Muscle of leg (tissue), 16 donors: ENCODE measurements at places on chromosomes 3 and 15. TPM values are rescaled to one million over a fixed set of nuclear protein-coding genes. Genes with fewer than 3 reads are reported as not detected.
A peak's percentile ranks its signal among the peaks of the same experiment; 100 is the strongest.

DNA sequence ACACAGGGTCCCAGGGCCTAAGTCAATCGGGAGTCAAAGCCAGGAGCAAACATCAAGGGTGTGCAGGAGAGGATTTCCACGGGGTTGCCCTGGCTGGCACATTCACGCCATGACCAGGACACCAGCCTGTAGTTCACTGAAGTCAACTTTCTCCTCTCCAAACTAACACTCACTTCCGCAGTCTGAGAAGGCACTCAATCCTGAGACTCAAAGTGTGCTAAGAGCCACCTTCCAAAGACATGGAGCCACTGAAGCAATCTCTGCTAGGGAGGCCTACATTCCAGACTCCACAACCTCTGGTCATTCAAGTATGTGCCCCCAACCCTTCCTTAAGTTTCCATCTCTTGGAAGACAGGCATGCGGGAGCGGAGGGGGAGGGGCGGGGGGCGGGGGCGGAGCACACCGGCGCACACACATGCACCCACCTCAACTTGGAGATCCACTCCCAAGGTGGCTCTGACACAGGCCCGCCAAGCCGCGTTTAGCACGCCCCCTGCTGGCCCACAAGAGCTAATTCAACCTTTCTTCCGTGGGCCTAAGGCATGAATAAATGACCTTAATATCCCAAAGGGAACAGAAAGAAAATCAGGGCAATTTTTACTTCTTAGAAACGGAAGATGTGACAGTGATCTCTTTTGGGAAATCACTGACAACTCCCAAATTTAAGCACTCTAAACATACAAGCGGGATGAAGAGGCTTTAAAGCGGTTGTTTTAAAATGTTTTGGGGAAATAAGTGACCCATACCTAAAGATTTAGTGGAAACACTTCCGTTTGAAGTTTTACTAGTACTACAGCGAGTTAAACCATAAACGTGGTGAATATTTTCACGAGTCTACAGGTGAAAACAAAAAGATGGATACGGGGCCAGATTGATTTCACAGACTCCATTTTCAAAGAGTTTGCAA, 162.5 kb upstream of the CHRNA7 start:
- peaks cover 8% of the 10 kb centered on the region for H3K4me1 ChIP-seq
- peaks cover 15% of the 10 kb centered on the region for H3K27me3 ChIP-seq
- no peaks in the 10 kb centered on the region for H3K36me3 ChIP-seq
- peak; percentile 23 for DNase-seq
- no peak overlapping the region for H3K4me3 ChIP-seq

DNA sequence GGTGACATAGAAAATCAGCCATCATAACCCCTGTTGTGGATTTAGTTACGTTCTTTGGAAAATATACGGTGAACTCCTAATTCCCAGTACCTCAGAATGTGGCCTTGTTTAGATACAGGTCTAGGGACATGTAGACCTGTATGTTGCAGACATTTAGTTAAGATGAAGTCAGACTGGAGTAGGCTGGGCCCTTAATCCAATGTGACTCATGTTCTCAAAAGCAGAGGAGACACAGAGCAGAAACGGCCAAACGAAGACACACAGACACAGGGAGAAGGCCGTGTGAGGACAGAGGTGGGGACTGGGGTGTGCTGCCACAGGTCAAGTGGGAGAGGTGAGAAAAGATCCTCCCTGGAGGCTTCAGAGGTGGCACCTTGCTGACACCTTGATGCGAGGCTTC, 119.0 kb upstream of the PROK2 start:
- no peak overlapping the region for H3K4me3 ChIP-seq
- peaks cover 12% of the 10 kb centered on the region for H3K4me1 ChIP-seq
- H3K27me3 ChIP-seq, result peaks cover 8% of the 10 kb centered on the region
- no peaks in the 10 kb centered on the region for H3K36me3 ChIP-seq
- DNase-seq, result no peak

- no peak overlapping the region for H3K4me3 ChIP-seq
- no peaks in the 10 kb centered on the region for H3K36me3 ChIP-seq
- H3K4me1 ChIP-seq, result peaks cover 15% of the 10 kb centered on the region
- H3K27ac ChIP-seq, result peak overlapping the region; percentile 95
Measured at GRCh38 chr3:171811913-171812335, 1.6 kb upstream of the PLD1 start.

DNA sequence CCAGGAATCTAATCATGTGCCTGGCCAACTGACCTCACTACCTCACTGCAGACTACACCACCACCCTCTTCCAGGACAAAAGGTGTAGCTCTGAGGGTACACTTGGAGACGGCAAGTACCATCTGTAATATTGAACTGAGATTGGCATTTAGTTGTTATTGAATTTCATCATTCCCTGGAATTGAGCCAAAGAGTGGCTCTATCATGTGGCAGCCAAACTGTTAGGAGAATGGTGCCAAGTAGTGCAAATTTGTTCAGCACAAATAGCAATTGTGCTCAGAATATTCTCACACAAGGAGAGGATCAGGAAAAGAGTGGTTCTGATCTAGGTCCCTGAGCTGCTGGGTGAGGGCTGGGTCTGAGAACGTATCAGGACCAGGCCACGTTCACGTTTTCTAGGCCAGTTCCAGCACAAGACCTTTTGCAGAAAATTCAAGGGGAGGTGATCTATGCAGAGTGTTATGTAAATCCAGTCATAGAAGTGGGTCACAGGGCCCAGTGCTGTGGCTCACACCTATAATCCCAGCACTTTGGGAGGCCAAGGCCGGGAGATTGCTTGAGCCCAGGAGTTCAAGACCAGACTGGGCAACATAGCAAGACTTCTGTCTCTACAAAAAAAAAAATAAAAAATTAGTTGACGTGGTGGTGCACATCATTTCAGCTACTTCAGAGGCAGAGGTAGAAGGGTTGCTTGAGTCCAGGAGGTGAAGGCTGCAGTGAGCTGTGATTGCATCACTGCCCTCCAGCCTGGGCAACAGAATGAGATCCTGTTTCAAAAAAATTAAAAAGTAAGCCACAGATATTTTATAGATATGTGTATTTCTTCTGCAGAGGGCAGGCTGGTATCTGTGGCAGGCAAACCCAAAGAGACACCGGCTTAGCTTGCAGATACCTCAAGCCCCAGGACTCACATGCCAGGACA, 31.9 kb upstream of the CFAP161 start:
- no peak overlapping the region for H3K4me3 ChIP-seq
- peaks cover 2% of the 10 kb centered on the region for H3K4me1 ChIP-seq
- H3K27ac ChIP-seq, result no peak overlapping the region
- no peak for DNase-seq
- H3K36me3 ChIP-seq, result no peaks in the 10 kb centered on the region

DNA sequence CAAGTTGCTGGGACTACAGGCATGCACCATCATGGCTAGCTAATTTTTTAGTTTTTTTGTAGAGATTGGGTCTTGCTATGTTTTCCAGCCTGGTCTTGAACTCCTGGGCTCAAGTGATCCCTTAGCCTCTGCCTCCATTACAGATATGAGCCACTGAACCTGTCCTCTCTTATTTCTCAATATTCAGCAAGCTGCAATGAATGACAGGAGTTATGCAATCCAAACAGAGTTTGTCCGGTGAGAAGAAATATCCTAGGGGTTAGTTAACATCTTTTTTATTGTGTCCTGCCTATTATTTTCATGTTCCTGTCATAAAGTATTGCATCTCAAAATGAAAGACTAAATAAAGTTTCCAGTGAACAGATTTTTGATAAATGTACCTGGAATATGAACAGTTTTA, 1161.4 kb downstream of the OTOL1 start:
- H3K27ac ChIP-seq, result no peak overlapping the region
- H3K4me3 ChIP-seq, result no peak overlapping the region
- DNase-seq, result no peak

DNA sequence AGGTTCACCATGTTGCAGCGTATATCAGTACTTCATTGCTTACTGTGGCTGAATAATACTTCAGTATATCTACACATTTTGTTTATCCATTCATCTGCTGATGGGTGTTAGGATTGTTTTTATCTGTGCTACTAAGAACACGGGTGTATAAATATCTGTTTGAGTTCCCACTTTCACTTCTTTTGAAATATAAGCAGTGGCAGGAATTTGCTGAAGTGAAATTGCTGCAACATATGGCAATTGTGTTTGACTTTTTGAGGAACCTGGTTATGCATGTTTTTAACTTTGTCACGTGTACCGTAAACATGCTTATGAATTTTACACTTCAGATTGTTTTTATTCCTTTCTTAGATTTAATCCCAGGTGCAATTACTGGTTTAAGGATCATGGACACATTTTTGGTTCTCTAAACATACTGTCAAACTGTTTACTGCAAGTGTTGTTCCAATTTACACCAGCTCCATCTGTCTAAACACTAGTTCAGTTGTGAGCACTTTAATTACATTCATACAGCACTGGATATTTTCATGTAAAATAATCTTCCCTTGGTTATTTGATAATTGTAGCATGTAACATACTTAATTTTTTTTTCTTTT, 23.1 kb downstream of the TRAK1 start:
- H3K36me3 ChIP-seq, result no peaks in the 10 kb centered on the region
- H3K4me1 ChIP-seq, result peaks cover 16% of the 10 kb centered on the region
- peak; percentile 52 for DNase-seq
- no peaks in the 10 kb centered on the region for H3K27me3 ChIP-seq

Gene CCDC54
- polyA plus RNA-seq, result 2.6 TPM

Gene DUOX1
- 2.5 TPM for polyA plus RNA-seq

- no peak overlapping the region for H3K27ac ChIP-seq
- no peak overlapping the region for H3K4me3 ChIP-seq
- DNase-seq, result no peak
Measured at GRCh38 chr15:29934251-29934650, 112.0 kb upstream of the TJP1 start.

Gene CMTM8
- polyA plus RNA-seq, result 2.4 TPM

DNA sequence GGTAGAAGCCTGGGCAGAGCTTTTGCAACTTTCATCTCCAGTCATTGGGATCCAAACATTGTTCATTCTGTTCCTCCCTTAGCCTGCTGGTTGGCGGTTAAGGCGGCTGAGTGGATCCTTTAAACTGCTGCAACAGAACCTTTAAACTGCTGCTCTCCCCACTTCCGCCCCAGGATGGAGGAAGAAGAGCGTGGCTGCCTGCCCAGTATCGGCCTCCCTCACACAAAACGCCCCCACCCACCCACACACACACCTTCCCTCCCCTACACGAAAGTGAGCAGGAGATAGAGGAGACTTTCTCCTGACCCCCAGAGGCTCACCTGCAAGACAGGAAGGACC, 460 bp upstream of the ZMAT3 start:
- H3K4me3 ChIP-seq, result peak overlapping the region; percentile 90
- peak overlapping the region; percentile 78 for H3K27ac ChIP-seq
- H3K36me3 ChIP-seq, result peaks cover 4% of the 10 kb centered on the region
- H3K27me3 ChIP-seq, result no peaks in the 10 kb centered on the region

Gene KNG1
- polyA plus RNA-seq, result not detected

DNA sequence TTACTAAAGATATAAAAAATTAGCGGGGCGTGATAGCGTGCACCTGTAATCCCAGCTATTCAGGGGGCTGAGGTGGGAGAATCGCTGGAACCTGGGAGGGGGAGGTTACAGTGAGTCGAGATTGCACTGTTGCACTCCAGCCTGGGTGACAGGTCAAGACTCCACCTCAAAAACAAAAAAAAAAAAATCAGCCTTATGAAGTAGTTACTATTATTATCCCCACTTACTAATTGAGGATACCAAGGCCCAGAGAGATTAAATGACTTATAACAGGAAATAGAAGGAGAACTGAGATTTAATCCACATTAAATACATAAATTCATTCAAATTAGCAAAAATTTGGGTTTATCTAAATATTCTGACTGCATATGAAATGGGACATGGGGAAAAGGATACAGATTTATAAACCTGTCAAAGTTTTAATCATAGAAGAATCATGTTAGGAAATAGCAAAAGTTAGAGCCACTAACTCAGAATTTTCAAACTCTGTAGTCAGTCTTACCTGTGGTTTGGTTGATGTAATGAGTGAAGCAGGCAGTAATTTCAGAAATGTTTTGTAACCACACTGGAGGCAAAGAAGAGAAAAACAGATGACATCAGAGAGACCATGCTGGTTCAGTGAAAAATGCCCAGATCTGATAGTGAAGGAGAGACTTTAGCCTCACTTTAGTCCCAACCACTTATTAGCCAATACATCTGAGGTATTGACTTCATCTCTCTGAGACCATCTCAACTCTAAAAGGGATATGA, 25.0 kb upstream of the ACAP2 start:
- no peaks in the 10 kb centered on the region for H3K27me3 ChIP-seq
- H3K36me3 ChIP-seq, result no peaks in the 10 kb centered on the region
- no peak overlapping the region for H3K4me3 ChIP-seq
- DNase-seq, result no peak

DNA sequence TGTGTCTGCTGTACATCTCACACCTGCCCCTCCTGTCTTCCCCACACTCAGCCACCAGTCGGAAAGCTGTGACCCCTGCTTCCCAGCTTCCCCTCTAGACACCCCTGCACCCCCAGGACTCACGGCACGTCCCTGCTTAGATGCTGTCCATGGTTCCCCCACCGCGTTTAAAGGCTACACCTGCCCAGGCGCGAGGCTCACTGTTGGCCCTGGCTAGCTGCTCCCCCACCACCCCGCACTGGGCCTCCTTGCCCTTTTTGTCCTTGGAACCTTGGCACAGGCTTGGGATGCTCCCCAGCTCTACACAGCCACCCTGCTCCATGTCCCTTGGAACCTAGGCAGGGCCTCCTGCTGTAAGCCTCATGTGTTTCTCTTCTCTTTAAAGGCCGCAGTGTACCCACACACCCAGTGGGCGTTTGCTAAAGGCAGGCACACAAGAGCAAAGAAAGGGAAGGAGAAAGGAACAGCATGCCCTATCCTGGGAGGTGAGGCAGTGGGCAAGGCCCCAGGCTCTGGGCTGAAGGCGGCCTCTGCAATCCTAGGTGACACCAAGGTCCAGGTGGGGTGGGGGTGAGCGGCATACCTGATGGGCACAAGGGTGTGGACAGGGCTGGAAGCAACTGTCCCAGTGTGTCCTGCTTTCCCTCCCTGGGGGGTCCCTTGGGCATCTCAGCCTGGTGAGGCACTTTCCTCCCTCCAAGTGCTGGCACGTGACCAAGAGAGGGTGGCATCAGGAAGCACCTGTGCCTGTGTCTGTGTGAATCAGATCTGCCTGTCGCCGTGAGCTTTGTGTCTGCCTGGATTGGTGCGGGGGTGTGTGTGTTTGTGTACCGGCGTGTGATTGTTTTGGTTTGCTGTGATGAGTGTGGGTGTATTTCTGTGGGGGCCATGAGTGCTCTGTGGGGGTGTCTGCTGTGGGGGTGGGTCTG, 54.4 kb downstream of the TPRA1 start:
- H3K27ac ChIP-seq, result no peak overlapping the region
- peaks cover 9% of the 10 kb centered on the region for H3K27me3 ChIP-seq
- no peaks in the 10 kb centered on the region for H3K4me1 ChIP-seq
- no peak overlapping the region for H3K4me3 ChIP-seq
- no peak for DNase-seq

DNA sequence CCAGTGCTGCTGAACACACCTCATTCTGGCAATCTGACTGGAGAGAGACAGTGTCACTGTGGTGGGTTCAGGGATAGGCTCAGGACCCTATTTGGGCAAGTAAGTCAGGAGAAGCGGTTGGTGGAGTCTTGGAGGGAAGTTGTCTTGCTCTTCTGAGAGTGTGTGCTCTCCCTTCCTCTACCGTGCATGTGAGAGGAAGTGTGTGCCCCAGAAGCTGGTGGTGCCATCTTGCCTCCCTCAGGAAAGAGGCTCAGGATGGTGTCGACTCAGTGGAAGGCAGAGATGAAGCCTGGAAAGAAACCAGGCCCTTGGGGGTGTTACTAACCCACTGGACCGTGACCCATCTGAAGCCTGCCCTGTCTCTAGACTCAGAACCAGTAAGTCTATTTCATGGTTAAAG, 6.8 kb upstream of the RARRES1 start:
- H3K36me3 ChIP-seq, result peaks cover 15% of the 10 kb centered on the region
- no peak overlapping the region for H3K4me3 ChIP-seq
- no peaks in the 10 kb centered on the region for H3K4me1 ChIP-seq
- DNase-seq, result no peak
